Dermis blood vessel endothelial cell (primary cell): ENCODE measurements at places on chromosomes 11 and 22. TPM values are rescaled to one million over a fixed set of nuclear protein-coding genes. Genes with fewer than 3 reads are reported as not detected.

GRCh38 chr11:102192349-102193066 is 82.3 kb downstream of the YAP1 start:
- no peak for DNase-seq

DNA sequence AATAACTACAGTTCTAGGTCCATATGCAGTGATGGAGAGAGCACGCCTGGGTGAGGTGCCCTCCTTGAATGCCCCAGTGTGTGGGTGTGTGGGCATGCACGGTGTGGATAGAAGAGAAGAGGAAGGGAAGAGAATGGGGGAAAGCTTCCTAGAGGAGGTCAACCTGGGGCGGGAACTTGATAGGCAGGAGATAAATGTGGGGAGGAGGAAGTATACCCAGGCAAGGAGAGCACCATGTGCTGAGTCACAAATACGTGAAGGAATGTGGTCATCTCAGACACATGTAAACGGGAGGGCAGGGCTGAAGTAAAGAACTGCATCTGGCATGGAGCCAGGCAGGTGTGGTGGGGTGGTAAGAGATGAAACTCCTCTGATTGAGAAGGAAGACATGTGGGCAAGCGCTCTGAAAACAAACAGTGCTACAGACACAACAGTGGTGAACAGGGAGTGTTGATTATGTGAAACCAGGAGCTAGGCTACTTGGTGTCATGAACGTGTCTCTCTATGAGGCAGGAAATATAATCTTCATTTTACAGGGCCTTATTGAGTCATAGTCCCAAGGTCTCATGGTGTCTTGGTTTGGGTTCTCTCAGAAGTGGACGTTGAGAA is 61.5 kb upstream of the EED start:
- no peak for DNase-seq

DNA sequence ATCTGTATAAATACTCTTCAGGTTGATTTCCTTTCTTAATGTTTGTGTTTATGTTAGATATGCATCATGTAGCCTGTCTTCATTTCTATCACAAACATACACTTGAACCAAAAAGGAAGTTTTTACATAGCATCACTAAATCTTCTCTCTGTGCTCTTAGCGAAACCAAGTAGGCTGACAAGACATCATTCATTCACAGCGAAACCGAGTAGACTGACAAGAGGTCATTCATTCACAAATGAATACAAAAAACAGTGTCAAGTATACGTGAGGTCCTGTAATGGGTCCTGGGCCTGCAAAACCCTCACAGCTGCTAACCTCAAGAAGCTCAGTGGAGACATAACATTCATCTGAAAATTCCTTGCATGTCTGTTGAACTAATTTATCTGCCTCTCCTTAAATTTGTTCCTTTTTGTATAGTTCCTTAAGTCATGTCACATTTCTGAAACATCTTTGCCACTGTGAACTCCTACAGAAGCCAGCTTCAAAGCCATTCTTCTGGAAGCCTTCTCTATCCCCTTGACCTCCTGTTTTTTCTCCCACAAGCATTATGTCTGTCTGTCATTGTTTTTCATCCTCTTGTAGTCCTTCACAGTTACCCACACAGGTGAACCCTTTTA is 9.8 kb upstream of the HBE1 start:
- no peak for DNase-seq

DNA sequence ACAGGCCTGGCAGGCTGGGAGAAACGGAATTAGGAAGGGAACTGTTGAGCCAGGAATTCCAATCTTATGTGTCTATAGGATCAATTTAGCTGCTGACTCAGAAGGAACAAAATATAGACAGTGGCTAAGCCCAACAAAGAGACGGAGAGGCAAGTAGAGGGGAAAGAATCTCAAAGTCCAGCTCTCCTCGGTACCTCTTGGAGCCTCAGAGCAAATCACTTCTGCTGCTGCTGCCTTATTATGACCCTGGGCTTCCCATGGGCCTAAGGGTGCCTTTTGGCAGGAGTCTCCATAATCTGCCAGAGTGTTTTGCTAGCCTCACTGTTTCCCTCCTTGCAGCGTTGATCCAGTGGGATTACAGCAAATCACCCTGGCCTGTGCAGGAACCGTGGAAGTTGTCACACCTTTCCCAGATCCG is 31.7 kb downstream of the PAX6 start:
- peak; percentile 39 for DNase-seq

GRCh38 chr22:39236321-39237317 is 8.2 kb downstream of the PDGFB start:
- no peak for DNase-seq

GRCh38 chr11:107963091-107963490 is 34.8 kb downstream of the RAB39A start:
- DNase-seq = no peak

- no peak for DNase-seq
Measured at GRCh38 chr11:58832056-58832645, 12.4 kb downstream of the GLYATL2 start.

DNA sequence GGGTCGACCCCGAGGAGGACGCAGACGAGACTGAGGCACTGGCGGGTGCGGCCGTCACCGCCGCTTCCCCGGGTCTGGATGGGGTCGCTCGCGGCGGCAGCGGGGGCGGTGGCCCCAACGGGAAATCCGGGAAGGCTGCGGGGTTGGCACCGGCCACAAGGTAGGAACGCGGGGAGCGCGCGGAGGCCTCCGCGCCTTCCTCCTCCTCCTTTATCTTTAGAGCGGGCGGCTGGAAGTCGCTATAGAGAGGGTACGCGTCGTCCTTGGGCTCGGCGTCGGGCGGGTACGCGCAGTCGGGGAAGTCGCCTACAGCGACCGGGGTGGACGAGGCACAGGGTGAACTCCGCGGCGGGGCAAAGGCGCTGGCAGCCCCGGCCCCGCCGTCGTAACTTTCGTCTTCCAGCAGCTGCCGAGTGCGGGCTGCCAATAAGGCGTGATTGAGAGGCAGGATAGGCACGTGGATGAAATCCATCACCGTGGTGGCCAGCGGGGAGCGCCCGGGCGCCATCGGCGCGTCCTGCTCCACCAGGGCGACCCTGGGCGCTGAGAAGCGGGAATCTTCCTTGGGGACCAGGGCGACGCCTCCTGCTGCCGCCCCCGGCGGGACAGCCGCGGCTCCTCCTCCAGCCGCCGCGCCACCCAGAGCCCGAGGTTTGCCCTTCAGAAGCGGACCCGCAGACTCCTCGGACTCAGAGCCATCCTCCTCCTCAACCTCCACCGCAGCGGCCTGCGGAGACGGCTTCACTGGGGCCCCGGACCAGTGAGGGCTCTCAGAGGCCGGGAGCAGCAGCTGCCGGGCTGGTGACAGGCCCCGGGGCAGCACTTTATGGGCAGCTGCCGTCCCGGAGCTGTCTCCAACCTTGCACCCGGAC is 1.7 kb downstream of the PGR start:
- DNase-seq = peak; percentile 5

- DNase-seq = no peak
Measured at GRCh38 chr22:24516301-24516737, 21.2 kb downstream of the UPB1 start.

- no peak for DNase-seq
Measured at GRCh38 chr11:30186748-30187147, 44.1 kb upstream of the FSHB start.

DNA sequence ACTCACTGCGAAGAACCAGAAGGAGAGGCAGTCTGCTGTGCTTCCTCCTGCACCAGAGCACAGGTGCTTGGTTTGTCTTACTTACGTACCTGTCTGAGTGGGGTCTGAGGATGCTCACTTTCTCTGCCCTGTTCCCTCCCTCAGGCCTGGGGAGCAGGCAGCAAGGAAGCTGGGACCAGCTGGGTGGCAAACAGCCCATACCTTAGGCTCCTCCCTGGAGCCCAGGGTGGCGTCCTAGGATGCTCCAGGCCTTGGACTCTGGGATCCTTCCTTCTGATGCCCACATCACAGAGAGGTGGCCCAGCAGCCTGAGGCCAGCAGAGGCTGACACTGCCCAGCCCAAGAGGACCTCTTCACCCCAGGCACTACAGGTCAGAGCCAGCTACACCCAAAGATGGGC is 593.2 kb downstream of the BRD1 start:
- no peak for DNase-seq

DNA sequence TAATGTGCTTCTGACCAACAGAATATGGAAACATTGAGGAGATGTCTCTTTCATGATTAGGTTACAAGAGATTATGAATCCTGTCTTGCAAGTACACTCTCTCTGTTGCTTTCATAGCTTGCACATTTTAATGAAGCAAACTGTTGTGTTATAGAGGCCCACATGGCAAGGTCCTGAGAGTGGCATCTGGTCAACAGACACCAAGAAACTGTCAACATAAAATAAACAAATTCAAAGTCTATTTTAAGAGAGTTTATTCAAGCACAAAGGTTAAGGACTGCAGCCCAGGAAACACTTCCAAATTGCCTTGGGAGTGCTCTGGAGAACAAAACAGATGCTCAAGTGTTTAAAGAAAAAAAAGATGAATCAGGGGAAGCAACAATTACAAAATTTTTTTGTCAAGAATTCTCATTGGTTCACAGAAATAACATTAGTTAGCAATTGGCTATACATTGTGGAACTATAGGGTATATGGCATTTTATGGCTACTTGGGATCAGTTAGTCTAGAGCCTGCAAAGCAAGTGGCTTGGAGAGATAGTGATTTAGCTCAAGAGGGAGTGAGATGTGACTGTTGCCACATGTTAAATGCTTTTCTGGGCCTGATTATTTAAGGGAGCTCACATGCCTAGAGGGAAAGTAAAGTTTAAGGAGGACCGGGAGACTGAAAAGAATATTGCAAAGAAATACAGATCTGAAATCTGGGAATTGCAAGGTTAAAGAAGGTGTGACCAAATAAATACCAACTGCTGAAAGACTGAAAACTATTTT is 54.6 kb downstream of the CTSC start:
- DNase-seq = no peak

- DNase-seq = no peak
Measured at GRCh38 chr11:110828086-110828485, 115.8 kb upstream of the ARHGAP20 start.

DNA sequence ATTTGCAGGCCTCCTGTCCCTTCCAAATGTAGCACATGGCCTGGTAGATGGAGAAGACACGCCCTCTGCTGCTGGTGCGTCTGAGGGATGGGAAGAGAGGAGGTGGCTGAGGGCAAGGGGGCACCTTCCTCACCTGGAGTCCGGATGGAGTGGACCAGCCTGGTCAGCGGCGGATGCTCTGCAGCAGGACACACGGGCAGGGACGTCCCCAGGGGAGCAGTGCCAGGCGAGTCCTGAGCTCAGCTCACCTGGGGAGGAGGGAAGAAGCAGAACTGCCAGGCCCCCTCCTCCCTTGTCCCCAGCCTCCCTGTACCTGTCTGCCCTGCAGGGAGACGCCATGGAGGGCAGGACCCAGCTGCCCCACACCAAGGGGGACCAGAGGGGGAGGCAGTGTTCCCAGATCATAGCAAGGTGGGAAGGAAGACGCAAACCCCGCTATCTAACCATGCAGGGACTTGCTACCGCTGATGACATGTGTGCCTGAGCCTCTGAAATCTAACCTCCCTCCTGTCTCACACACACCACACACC is 1495.9 kb downstream of the BRD1 start:
- no peak for DNase-seq

Gene MAP6
- total RNA-seq = 0.14 and 0.51 TPM in 2 replicates

Gene IL17RA
- 6.1 TPM in 2 replicates for total RNA-seq

Gene SEC14L2
- total RNA-seq = 16.2 and 17.0 TPM in 2 replicates

Gene TSG101
- 45.3 and 68.2 TPM in 2 replicates for total RNA-seq

Gene IL17REL
- total RNA-seq = 0.05 and 0.17 TPM in 2 replicates

Gene MUC5AC
- total RNA-seq = not detected in 2 replicates

Gene OR5P2
- total RNA-seq = not detected in 2 replicates

Gene TRMT112
- total RNA-seq = 202 and 290 TPM in 2 replicates

Gene PRR33
- total RNA-seq = not detected in 2 replicates

Gene BANF1
- 18.2 and 23.2 TPM in 2 replicates for total RNA-seq

Gene CENPM
- total RNA-seq = 13.1 and 34.2 TPM in 2 replicates

Gene BAIAP2L2
- total RNA-seq = not detected in 2 replicates
